ENCODE measurements at places on chromosomes 1 and 21.

DNA sequence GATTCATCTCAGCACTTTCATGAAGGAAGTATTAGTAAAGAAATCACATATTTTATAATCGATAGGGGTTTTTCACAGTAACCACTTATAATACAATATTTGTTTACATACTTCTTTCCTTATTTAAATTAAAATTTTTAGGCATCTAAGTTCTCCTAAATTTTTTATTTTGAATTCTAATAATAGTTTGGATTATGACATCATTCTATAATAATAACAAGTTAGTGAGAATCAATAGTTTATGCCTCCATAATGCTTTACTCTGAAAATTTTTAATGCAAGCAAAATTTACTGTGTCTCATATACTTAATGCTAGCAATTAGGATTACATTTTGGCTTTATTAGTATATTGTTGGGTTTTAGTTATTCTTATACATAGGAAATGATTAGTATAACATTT is 252.2 kb downstream of the ZP4 start:
- no peak for DNase-seq

- DNase-seq = no peak
Observed at GRCh38 chr1:78072216-78072615, 26.4 kb downstream of the GIPC2 start.

GRCh38 chr1:39370602-39371001 is 120.8 kb upstream of the BMP8A start:
- DNase-seq = no peak

DNA sequence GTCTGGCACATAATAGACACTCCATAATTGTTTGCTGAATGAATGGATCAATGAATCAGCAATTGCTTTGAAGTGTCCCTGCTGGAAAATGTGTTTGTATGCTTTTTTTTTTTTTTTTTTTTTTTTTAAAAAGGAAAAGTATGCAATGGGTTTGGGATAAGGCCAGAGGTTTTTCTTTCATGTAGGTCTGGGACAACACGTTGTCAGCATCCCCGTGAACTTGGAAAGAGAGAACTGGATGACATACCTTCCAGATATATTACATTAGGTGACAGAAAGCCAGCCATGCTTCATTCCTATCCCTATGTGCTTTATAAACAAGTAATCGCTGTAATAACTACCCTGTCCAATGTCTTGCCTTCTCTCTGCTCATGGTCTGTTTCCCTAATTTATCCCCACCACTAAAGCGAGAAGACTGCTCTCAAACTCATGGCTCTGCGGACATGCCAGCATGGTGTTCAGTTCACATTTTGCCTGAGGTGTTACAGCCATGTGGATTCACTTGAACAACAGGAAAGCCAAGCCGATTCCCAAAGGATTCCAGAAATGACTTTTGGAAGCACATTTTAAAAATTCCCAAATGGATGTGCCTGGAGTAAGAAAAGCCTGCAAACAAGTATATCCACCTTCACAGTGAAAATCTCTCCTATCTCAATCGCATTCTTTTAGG is 34.8 kb upstream of the GREM2 start:
- DNase-seq = no peak

All from T47D (cell line).